Effector memory CD4-positive, alpha-beta T cell (primary cell): ENCODE measurements at places on chromosomes 1 and 21.

- no peak for DNase-seq
These were observed 37.3 kb downstream of the KCNK2 start for GRCh38 chr1:215119719-215120365.

GRCh38 chr1:220843481-220844011, 35.7 kb upstream of the HLX start:
- no peak for DNase-seq

DNA sequence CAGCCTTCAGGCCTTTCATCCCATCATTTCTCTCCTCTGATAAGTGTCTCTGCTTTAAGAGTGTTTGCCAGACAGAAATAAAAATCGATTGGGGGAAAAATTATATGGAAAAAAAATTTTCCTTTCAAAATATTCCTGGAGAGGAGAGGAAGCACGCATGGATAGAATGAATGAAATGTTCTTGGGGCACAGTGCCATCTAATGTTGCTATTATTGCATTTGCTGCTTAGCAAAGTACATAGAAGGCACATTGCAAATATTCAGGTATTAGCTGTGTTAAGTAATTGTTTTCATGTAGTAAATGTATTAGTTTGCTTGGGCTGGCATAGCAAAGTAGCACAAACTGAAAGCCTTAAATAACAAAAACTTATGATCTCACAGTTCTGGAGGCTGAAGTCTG, 18.1 kb downstream of the B3GALT5 start:
- DNase-seq = no peak

GRCh38 chr1:160910170-160910750, 25.3 kb upstream of the ITLN1 start:
- DNase-seq = no peak

DNA sequence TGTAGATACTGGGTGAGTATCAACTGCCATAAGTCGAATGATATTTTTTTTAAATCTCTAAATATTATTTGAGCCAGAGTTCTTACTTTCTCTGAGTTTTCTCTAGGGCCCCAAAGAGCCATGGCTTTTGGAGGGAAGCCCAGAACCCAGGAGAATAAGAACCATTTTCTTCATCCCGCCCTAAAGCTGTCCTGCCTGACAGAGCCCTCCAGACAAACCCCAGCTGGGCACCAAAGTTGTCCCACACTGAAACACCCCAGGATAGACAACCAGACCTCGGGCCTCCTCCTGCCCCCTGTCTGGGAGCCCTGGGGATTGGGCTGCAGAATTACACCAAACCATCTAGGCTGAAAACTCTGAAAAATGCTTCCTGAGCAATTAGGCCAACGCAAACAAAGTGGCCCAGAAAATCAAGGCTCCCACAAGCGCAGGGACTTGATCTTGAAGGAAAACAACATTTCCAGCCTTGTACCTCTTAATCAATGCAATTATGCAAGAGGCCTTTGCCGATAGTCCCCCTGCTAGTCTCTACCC, 113.1 kb downstream of the RRAGC start:
- DNase-seq = no peak

DNA sequence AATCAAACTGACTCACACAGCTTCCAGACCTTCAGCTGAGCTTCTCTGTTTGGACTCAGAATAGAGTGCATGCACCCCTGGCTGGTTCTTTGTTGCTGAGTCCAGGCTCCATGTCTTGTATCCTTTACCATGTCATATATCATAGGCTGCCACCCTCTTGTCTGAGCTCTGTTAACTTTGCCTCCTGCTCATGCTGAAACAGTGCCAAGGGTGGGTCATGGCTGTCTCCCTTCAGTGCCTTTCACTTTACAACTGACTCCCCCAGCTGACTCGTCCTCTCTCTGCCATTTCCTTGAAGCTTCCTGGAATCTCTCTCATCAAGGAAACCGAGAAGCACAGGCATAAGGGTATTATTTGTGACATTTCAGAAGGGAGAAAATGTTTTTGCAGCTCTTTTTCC, 885.3 kb downstream of the TTLL7 start:
- DNase-seq = no peak

DNA sequence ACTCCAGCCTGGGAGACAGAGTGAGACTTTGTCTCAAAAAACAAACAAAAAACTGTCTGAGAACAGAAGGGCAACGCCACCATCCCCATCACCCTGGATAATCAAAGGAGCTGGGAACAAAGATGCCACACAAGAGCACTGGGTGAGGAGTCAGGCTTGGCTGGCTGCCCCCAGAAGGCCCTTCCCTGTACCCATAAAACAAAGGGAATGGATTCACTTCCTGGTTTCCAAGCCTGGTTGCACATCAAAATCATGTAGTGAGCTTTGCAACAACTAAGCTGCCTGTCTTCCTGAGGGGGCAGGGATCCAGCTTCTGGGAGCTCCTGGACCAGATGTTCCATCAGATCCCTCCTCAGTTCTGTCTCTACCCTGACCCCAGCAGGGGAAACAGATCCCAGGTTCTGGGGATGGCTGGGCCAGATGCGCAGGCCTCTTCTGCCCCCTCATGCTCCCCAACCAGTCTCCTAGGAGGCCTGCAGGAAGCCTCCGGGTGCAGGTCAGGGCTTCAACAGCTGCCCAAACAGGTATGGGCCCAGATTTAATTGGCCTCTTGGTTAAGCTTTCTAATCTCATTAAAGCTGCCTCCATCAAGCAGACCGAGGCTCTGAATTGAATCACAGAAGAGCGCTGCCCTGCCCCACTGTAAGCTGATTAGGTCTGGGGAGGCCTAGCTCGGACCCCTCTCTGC, 97.8 kb downstream of the MRPL37 start:
- DNase-seq = no peak
